ENCODE measurements at places on chromosomes 2 and 18. TPM values are rescaled to one million over a fixed set of nuclear protein-coding genes. Genes with fewer than 3 reads are reported as not detected.

Gene ABCG5
- not detected for total RNA-seq

DNA sequence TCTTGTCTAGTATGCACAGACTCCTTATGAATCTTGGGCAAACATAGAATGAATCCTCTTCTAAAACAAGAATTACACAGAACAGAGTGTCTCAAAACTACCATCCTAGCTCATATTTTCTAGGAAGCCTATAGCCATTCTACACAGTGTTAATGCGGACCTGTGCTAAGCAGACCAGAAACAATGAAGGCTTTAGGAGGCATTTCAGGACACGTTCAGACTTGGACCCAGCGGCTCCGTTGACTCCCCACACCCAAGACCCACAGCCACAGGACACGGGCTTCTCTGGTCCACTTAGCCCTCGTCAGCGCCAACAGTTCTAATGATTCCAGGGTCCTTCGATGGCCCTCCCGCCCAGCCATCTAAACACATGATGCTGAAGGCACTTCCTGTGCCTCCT, 182.2 kb downstream of the BCL11A start:
- no peak overlapping the region for H3K27ac ChIP-seq
- H3K4me1 ChIP-seq = no peaks in the 10 kb centered on the region
- H3K4me3 ChIP-seq = no peak overlapping the region
- no peaks in the 10 kb centered on the region for H3K36me3 ChIP-seq
- no peaks in the 10 kb centered on the region for H3K27me3 ChIP-seq

DNA sequence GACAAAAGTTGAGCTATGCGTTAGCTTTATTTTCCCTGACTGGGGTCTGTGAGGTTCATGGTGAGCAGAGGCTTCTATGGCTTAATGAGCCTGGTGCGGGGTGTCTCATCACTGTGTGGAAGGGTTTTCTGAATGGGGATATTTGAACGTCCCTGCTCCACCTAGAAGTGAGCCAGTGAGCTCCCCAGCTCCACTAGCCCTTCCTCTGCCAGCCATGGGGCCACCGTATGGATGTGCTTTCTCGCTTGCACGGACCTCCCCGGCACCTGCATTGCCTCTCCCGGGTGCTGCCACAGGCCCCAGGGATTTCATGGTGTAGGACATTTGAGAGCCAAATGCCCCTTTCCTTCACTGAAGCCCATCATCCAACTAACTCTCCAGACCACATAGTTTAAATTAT, 37.8 kb downstream of the CYP26B1 start:
- H3K27me3 ChIP-seq = peaks cover 25% of the 10 kb centered on the region
- H3K4me3 ChIP-seq = no peak overlapping the region
- no peak for ATAC-seq
- no peaks in the 10 kb centered on the region for H3K36me3 ChIP-seq
- no peaks in the 10 kb centered on the region for H3K4me1 ChIP-seq
- no peak overlapping the region for H3K27ac ChIP-seq

- no peaks in the 10 kb centered on the region for H3K36me3 ChIP-seq
- no peak overlapping the region for H3K4me3 ChIP-seq
- peaks cover 11% of the 10 kb centered on the region for H3K27me3 ChIP-seq
- H3K27ac ChIP-seq = no peak overlapping the region
These were observed 125.6 kb downstream of the HRH4 start for GRCh38 chr18:24585996-24586566.

Gene MEIS1
- 230 TPM for total RNA-seq

Data from gastroesophageal sphincter (tissue), 4 donors.